ENCODE measurements at places on chromosomes 2 and 18.
A peak's percentile ranks its signal among the peaks of the same experiment; 100 is the strongest.

DNA sequence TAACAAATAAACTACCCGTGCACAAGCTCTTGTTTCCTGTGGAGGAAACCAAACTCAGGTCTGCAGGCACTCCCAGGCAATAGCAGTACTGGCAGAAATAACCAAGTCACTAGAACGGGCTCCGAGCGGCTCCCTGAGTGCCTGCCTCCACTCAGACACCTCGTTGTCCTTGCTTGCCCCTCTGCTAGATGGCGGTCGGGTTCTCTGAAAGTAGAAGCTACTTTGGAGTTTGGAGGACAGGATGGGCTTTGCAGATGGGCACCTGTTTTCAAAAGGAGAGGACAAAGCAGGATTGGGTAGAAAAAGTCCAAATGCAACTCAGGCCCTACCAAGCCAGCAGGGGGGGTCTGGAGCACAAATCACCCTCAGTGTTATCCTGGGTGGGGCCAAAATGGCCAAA is 136.4 kb downstream of the LRRC30 start:
- no peak for DNase-seq

GRCh38 chr2:20629581-20630171 is 21.2 kb downstream of the HS1BP3 start:
- DNase-seq = no peak

DNA sequence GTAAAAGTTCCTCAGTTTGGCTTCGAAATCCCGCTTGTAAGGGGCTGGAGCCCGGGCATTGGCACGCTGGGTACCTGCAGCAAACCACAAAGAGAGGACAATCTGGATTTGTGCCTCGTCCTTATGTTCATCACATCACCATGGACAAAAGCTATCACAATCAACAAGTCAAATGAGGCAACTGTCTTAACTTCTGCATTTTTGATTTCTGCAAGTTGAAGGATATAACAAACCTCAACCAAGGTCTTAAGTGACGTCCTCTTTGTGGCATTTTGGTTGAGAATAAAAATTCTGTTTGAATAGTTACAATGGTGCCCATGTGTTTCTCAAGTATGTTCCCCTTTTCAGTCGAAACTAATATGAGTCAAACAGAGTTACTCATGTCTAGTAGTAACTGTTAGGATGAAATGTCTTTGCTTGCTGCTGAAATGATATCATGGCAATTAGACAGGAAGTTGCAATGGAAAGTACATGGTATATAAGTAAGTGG is 70.8 kb upstream of the STK17B start:
- DNase-seq = peak; percentile 52

DNA sequence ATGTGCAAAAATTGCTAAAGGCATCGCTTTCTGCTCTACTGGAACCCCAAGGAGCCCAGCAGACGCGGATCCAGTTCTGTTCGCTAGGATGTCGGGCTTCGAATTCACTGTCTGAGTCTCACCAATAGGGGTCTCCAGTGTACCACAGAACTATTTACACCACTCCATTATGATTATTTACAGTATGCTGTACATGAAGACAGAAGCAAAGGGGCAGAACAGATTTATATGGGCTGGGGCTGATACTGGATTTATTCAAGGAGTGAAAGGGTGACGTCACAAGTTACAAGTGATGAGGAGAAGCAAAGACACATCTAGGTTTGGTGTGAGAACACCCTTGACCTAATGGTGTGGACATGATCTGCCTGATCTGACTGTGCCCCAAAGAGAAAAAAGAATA is 185.3 kb upstream of the ATP5MC3 start:
- peak; percentile 55 for DNase-seq

- peak; percentile 88 for DNase-seq
Measured at GRCh38 chr2:145748927-145749326, 1229.0 kb upstream of the ZEB2 start.

DNA sequence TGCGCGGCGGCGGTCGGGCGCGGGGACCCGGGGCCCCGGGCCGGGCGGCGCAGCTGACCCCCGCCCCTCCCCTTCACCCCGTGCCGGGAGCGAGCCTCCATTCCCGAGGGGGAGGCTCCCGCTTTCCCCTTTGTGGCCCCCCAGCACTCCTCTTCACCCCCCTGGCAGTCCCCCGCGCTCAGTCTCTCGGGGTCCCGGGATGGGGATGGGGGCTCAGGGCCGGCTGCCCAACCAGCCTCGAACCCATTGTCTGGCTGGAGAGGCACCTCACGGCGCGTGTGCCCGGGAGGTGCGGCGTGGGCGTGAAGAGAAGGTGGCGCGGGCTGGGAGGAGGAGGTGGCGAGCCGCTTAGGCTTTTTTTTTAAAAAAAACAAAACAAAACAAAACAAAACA is 748 bp downstream of the FMNL2 start:
- DNase-seq = no peak

DNA sequence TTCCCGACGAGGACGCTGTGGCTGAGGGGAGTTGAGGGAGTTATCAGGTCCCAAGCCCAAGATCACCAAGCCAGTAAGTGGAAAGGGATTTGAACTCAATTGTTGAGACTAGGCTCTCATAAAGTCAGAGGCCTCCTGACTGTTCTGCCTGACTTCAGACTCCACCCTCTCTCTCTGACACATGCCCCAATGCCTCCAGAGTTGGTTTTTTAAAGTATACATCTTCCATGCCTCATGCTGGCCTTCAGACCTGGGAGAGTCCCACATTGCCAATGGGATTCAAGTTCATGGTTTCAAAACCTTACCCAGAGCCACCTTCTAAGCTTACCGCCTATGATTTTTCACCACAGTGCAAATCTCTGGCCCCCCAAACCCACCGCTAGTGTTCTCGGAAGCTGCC is 100.8 kb downstream of the RTN4 start:
- DNase-seq = no peak

DNA sequence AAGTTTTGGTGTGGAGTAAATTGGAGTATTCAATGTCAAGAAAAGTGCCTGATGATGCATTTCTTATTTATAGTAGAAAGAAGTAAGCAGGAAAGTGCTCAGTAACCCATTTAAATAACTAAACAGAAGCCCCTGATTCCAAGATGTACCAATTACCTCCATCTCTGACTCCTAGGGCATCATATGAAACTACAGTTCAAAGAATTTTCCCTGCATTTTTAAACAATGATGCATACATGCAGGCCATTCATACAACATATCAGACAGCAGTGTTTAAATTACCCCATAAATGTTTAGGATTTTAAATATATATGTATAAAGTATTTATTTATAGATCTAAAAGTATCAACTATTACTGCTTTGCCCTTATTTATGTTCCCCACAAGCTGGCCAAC is 36.2 kb downstream of the FTCDNL1 start:
- no peak for DNase-seq

DNA sequence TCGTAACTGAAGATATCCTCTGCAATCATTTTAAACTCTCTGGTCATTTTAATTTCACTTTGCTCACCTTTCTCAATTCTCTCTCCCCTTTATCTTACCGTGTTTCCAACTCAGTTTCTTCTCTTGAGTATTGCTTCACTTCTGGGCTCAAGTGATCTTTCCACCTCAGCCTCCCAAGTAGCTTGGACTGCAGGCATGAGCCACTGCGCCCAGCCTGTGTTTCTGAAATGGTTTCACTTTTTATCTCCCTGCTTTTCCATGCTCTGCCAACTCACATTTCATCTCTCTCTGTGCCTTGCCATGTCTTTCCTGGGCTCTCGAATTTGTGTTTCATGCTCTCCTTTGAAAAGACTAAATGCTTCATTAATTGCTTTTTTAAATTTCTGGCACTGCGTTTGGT is 30.5 kb upstream of the TMEM131 start:
- DNase-seq = no peak

GRCh38 chr2:15645720-15646385 is 54.2 kb downstream of the DDX1 start:
- DNase-seq = no peak

DNA sequence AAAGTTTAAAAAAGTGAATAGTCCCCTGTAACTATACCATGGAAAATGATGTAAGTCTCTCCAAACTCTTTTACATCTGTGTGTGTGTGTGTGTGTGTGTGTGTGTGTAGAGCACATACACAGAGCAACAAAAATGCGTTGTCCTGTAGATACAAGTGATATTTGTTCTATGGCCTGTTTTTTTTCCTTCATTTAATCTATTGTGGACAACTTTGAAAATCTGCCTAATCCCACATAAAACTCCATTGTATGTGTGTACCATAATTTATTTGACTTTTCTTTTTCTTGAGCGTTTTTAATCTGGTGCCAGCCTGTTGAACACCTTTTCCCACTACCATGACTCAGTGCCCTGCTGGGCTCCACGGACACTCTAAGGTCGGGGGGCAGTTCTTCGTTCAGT is 52.3 kb upstream of the ELOA2 start:
- no peak for DNase-seq

DNA sequence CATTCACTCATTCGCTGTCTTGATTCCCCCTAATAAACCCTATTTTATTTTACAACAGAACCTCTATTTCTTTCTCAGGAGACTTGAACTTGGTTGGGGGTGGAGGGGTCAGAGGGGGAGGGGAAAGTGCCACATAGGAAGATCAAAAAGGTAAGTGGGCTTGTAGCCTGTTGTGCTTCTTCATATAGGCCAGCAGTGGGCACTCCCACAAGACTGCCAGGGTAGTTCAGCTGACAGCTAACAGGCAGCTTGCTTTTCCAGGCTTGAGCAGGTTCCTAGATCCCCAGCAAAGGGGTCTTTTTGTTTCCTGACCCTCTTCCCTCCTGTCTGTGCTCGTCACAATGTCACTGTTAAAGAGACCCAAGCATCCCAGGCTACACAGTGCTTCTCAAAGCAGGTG is 829 bp upstream of the KIAA2012 start:
- DNase-seq = peak; percentile 11

DNA sequence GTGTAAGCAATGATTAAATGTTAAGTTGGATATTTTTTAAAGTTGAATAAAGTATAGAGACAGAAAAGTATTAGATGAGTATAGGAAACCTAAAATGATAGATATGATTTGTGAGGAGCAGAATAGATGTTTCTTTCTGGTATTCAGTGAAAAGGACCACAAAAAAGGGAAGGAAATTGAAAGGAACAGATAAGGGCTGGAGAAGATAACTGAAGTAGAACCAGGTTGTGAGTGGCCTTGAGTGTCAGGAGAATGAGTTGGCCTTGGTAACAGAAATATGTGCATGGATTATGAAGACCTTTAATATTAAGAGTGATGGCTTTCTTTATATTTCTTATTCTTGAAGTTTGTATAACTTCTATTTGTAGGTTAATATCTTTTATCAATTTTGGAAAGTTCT is 543.5 kb downstream of the METTL4 start:
- DNase-seq = no peak

DNA sequence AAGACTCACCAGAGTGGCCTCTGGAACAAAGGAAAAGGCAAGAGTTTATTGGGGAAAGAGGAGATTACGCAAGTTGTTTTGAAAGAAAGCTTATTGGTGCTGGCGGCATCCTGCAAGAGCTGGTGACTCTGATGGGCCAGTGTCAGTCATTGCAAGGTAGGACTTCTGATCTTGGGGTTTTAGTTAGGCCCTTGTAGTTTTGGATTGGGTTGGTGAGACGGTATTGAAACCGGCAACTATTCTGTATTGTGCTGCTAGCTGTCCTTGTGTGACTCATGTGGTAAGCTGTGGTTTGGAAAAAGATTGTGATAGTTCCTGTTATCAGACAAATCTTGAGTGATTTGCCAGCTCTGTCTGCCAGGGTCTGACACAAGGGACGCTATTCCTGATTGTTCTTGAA is 159.1 kb upstream of the PIEZO2 start:
- DNase-seq = no peak

DNA sequence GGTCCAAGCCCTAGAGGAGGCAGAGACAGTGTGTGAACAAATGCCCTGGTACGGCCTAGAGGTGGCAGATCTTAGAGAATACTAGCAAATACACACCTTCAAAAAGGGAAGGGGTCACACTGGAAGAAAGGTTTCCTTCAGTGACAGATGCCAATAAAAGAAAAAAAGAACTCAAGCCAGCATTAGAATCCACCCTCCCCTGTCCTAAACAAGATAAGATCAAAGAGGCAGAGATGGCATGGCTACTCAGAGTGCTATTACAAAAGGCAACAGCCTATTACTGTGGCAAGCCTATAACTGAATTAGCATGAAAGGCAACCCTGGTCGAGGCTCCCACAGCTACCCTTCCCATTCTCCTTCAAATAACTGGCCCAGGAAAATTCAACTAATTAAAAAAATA is 69.6 kb downstream of the SMC6 start:
- no peak for DNase-seq

GRCh38 chr2:120405759-120406099 is 59.8 kb downstream of the INHBB start:
- no peak for DNase-seq

GRCh38 chr2:70768590-70769085 is 638 bp upstream of the ADD2 start:
- no peak for DNase-seq

DNA sequence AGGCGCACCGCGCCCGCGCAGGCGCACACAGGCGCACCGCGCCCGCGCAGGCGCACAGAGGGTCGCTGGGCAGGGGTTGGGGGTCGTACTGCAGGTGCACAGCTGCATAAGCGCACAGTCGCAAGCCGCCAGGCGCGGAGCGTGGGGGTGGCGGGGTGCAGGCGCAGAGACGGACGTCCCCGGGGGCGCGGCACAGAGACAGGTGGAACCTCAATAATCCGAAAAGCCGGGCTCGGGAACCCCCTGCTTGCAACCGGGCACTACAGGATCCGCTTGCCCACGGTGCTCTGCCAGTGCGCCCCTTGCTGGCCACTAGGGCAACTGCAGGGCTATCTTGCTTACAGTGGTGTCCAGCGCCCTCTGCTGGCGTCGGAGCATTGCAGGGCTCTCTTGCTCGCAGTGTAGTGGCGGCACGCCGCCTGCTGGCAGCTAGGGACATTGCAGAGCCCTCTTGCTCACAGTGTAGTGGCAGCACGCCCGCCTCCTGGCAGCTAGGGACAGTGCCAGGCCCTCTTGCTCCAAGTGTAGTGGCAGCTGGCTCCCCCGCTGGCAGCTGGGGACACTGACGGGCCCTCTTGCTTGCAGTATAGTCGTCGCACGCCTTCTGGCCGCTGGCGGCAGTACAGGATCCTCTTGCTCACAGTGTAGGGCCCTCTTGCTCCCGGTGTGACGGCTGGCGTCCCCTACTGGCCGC is 34.9 kb downstream of the FAM110C start:
- peak; percentile 45 for DNase-seq

DNA sequence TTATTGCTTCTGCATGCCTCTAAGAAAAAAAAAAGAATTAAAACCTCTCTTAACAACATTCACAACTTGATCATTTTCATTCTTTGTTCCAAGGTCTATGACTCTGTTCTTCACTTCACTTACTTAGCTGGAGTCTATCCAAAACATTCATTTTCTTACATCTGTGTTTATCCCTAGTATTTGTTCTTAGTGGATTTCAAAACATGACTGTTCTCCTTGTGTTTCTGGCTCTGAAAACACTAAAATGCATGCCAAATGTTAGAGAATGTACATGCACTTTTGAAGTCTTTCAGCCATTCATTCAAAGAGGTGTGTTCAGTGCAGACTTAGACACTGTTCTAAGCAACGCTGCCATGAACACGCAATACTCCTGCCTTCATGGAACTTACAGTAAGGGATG is 138.8 kb downstream of the CNTNAP5 start:
- no peak for DNase-seq

DNA sequence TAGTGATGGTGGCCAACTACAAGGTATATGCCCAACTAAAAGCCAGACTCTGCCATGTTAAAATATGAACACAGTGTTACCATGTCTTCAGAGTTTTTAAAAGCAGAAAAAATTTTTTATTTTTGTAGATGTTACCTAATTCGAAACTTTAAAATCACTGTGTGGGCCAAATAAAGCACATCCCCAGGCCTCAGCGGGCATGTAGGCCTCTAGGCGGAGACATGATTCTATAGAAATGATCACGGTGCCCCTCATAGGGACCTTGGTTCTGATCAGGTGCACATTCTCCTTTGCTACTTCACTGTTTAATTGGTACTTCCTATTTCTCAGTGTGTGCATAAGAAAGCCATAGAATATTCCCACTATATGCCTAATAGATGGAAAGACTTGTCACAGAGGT is 349.2 kb downstream of the XIRP2 start:
- DNase-seq = no peak
